ENCODE measurements at places on chromosomes 7 and 10.

DNA sequence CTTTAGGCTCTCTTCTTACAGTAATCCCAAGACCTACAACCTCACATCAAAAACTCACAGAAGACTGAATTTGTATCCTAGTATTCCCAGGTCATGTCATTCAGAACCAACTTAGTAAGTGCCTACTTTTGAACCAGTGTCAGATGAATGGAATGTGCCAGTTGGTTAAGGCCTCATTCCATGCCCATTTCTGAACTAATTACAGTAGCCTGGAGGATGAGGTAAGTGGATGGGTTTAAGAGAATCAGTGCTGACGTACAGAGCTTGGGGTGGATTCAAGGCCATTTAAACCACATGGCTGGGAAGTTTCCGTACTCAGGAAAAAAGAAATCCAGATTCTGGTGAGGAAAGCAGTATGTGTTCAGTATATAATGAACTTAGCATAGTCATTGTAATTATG is 21.9 kb upstream of the FOXP2 start:
- DNase-seq: peak; percentile 41

GRCh38 chr7:30093420-30093952 is 41.3 kb upstream of the MTURN start:
- DNase-seq: no peak

DNA sequence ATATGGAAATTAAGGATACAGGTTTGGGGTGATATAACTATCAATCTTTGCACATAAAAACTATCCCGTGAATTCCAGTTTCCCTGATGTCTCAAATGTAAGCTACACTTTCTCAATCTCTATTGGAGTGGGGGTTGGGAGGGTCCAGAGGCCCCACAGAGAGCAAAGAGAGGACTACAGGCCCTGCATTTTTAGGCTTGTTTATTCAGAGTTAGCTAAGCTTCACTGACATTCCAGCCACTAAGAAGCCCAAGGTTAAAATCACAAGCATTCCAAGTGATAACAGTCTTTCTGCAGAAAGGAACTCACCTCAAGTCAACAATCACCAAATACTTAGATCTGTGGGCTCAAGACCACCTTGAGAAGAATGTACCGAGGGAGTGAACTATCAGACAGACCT is 31.6 kb upstream of the LAMB1 start:
- no peak for DNase-seq

- DNase-seq: peak; percentile 92
These were observed 300.5 kb downstream of the KLF6 start for GRCh38 chr10:3484306-3485056.

GRCh38 chr7:2261611-2262010 is 19.6 kb downstream of the NUDT1 start:
- DNase-seq: no peak

GRCh38 chr10:7374795-7375194 is 36.0 kb downstream of the SFMBT2 start:
- no peak for DNase-seq

DNA sequence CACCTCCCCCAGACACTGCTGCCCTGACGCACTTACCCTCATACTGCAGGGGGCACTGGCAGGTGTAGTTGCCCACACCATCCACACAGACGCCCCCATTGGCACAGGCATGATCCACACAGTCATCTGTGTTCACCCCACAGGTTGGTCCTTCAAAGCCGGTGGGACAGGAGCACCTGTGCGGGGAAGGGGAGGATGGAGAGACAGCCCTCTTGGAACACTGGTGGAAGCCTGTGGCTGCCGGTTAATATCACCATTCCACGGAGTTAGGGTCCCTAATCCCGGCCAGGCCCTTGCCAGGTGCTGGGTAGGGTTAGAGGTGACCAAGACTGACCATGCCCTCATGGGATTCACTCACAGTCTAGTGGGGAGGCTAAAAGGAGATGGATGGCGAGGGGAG is 171.8 kb downstream of the SLIT1 start:
- DNase-seq: no peak

Measured in fibroblast of skin of right quadriceps (primary cell).